ENCODE measurements at places on chromosomes 5 and 9. TPM values are rescaled to one million over a fixed set of nuclear protein-coding genes. Genes with fewer than 3 reads are reported as not detected.

The BHMT2 gene
- total RNA-seq: 0.11 TPM

The ECM2 gene
- not detected for total RNA-seq

The PCDHA5 gene
- total RNA-seq: 0.85 TPM

The SLC45A2 gene
- total RNA-seq: not detected

The DYNC2I2 gene
- total RNA-seq: 57.5 TPM

The STK32A gene
- 3.0 TPM for total RNA-seq

The BARHL1 gene
- not detected for total RNA-seq

The FAM163B gene
- 3.1 TPM for total RNA-seq

The ACTBL2 gene
- not detected for total RNA-seq

The TICAM2 gene
- total RNA-seq: 1.0 TPM

The SMIM3 gene
- 11.1 TPM for total RNA-seq

The TMOD1 gene
- total RNA-seq: 1.0 TPM

The CCL21 gene
- total RNA-seq: not detected

The APBB3 gene
- total RNA-seq: 25.2 TPM

The CAST gene
- total RNA-seq: 45.9 TPM

The AJM1 gene
- total RNA-seq: 1.6 TPM

The INSL6 gene
- total RNA-seq: not detected

- DNase-seq: peak; percentile 79
Measured at GRCh38 chr9:976258-976942, at the start of gene DMRT3. Gene DMRT3, plus strand, starts transcription at chr9:976655. Its CDS starts 347 bp downstream, at chr9:977002.

DNA sequence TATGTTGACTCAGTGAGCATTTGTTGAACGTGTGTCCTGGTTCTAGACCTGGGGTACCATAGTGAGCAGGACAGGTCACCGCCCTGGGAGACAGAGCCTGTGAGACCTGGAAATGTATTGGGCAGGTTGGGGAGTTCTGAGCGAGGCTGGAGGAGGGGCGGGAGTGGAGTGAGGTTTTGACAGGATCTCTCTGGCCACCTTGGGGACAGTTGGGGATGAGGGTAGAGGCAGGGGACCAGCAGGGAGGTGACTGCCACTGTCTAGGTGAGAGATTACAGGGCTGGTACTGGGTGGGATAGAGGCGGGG, 7.4 kb downstream of the WNK2 start:
- no peak for DNase-seq

DNA sequence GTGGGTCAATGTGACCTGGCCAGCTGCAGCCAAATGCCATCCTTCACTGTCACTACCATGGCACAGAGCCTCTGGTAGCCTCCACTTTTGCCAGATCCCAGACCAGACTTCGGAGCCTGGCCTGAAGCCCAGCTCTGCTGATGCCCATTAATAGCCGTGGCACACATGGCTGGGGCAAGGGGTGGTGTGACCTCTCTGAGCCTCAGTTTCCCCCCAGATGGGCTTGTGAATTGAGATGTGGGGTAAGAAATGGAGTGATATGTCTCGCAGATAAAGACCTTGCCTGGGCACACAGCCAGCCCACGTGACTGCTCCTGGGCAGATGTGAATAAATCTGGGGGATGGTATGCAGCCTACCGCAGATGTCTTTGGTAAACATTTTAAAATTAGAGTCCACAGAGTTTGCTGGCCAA, 13.9 kb downstream of the SUSD3 start:
- no peak for DNase-seq

- no peak for DNase-seq
Measured at GRCh38 chr9:132582786-132583583, 579 bp downstream of the BARHL1 start.

GRCh38 chr5:178732281-178732680, 1.8 kb upstream of the ZNF354A start:
- no peak for DNase-seq

DNA sequence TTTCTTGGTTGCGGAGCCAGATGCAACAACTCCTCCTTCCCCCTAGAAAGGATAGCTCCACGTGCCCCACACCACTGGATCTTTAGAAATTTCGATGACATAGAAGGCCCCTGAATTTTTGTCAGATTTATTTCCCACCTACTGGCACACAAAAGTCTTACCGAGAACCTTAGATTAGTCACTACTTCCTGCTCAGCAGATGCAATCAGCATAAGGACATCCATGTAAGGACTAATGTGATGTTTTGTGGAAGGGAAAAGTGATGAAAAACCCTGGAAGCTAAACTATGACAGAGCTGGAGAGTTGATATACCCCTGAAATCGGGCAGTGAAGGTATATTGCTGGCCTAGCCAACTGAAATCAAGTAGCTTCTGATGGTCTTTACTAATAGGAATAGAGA, 125.5 kb upstream of the NFIL3 start:
- no peak for DNase-seq

DNA sequence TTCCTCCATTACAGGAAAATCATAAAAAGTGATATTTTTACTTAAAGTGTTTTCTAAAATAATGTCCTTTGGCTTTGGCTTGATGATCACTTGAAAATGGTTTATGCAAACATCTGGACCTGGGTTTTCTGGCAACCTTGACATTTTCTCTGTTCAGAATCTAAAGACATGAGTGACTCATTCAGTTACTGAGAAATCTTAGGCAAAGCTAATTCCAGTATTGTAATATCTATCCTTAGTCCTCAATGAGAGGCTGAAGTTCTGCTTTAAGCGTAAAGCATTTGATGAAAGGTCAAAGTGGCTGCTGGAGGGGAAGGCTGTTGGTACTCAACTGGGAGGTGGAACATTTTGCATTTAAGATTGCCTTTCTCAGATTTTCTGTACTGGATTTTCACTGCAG, 2.3 kb downstream of the MAN2A1 start:
- no peak for DNase-seq

DNA sequence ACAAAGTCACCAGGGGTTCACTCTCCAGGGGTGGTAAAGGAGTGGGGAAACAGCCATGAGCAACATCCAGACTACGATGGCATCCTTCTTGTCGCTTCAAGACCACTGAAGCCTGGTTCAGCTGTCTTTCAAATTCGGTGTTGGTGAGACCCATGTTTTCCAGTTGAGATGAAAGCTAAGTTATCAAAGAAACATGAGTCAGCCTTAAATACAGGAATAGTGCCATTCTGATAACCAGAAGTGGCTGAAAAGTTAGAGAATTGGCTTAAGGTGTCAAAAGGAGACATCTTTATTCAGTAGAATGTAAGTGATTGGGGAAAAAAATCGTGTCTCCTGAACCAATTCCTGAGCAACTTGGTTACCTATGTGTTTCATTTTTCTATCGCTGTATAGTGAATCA, 7.0 kb upstream of the CARD19 start:
- no peak for DNase-seq

- no peak for DNase-seq
Measured at GRCh38 chr9:6928863-6929262, 171.1 kb downstream of the KDM4C start.

DNA sequence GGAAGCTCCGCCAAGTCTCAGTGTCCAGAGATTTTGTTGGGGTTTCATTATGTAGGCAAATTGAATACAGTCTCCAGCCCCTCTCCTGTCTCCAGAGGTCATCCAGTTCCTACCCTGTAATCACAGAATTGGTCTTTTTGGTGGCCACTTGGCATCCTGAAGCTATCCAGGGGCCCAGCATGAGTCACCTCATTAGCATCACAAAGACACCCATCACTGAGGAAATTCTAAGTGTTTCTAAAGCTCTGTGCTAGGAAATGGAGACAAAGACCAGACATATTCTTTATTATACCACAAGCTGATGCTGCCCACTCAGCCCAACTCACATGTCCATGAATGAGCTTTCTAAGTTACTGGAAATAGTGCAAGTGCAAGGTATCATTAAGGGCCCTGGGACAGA, 229.9 kb downstream of the DOCK8 start:
- no peak for DNase-seq

GRCh38 chr5:17743580-17744435, 109.5 kb downstream of the TAF11L14 start:
- no peak for DNase-seq

- DNase-seq: no peak
Measured at GRCh38 chr5:72151646-72152045, 44.4 kb downstream of the MAP1B start.

GRCh38 chr5:124677374-124678351, 68.8 kb downstream of the ZNF608 start:
- DNase-seq: no peak

DNA sequence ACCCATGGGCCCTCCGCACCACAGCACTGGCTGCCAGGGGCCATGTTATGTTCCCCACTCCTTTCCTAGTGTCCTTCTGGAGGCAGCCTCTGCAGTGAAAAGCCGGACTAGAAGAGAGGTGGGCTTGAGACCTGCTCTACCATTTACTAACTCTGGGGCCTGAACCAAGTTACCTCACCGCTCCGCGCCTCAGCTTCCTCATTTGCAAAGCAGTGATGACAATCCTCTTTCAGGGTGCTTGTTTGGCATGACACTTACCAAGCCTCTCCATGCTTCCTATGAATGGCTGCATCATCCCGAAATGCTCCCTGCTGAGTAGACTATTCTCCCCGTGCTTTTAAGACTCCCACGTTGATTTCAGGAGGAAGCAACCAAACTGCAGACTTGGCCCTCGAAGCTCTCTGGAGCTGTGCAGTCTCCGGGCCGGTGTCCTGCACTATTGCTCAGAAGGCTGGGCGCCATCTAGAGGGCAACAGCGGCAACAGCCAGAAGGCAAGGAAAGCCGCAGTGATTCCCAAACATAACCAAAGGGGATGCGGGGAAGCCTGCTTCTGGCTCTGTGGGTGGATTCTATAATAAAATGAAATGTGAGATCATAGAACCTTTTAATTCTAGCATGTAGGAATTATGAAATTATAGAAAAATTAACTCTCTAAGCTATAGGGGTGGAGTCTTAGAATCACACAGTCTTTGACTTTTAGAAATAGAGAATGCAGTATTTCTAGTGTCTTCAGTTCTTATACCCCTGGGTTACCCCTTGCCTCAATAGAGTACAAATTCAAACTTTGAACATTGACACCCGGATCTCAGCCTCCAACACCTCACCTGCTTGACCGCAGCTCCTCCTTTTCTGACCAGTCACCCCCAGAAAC, 599.8 kb upstream of the BRINP1 start:
- peak; percentile 88 for DNase-seq

- DNase-seq: no peak
Measured at GRCh38 chr5:86786955-86787354, 169.2 kb downstream of the COX7C start.

DNA sequence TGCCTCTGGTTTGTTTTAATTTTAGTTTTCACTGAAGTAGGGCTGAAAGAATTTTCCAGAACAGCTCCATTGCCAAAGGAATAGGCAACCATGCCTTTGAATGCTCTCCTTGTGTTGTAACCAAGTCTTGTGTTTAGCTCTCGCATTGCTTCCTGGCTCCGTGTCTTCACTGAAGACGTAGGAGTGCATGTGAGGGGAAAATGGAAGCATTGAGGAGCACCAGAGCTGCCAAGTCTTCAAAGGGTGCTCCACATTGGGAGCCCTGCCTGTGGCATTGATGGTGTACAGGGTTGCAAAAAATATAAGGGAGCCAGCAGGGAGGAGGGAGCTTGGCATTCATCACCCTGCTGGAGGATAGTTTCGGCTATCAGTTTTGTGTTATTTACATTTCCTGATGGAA, 86.6 kb downstream of the NTRK2 start:
- DNase-seq: no peak

GRCh38 chr9:96078897-96079490, 203.5 kb downstream of the ERCC6L2 start:
- no peak for DNase-seq

- DNase-seq: no peak
Measured at GRCh38 chr5:2191972-2192371, 309.2 kb upstream of the IRX4 start.

- DNase-seq: no peak
Measured at GRCh38 chr5:55600497-55601203, 65.9 kb upstream of the PLPP1 start.

- no peak for DNase-seq
Measured at GRCh38 chr9:81072758-81073157, 616.6 kb downstream of the TLE1 start.

DNA sequence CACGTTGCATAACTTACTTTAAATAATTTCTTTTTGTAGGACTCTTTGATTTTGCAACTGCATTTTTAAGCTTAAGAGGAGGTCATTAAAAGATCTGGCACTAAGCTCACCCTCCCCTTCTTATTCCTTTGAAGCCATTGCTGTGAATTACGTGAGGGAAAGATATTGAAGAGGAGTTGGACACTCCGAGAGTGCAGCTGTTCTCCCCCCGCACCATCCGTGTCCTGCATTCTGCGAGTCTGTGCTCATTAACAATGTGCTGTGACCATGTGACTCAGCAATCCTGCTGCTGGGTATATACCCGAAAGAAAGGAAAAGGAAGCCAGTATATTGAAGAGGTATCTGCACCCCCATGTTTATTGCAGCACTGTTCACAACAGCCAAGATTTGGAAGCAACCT, 40.0 kb downstream of the NXNL2 start:
- DNase-seq: no peak

GRCh38 chr9:137390553-137391410, 32.2 kb downstream of the EXD3 start:
- no peak for DNase-seq

DNA sequence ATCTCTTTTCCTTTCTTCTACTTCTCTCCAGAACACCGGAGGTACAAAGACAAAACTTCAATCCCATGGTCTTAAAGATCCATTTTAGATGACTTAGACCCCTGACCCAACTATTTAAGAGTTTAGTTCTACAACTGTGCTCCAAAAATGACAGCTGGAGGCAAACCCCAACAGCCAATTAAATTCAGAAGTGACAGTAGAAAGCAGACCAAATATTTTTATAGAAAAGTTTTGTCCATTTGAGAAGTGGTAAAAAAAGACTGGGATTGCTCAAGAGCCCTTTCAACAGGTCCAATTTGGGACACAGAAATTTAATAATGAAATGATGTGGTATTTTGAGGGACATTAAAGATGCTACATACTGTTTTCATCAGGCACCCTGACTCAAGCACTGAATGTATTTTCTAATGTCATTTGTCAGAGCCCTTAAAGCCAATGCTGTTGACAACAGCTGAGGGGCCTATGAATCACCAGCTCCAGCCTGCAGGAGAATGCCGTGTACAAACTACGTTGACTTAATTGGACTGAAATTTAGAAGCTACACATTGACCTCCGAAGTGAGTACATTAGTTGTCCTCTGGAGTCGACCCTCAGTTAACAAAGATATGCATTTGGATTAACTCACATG, 147.5 kb upstream of the PIK3R1 start:
- no peak for DNase-seq

- no peak for DNase-seq
Measured at GRCh38 chr5:176134529-176135223, 103.5 kb upstream of the SIMC1 start.

GRCh38 chr5:132234684-132235062, 7.0 kb upstream of the P4HA2 start:
- DNase-seq: no peak

- DNase-seq: no peak
Measured at GRCh38 chr5:16072616-16073015, 107.0 kb downstream of the MARCHF11 start.

GRCh38 chr9:3857673-3858072, 331.9 kb upstream of the RFX3 start:
- no peak for DNase-seq

DNA sequence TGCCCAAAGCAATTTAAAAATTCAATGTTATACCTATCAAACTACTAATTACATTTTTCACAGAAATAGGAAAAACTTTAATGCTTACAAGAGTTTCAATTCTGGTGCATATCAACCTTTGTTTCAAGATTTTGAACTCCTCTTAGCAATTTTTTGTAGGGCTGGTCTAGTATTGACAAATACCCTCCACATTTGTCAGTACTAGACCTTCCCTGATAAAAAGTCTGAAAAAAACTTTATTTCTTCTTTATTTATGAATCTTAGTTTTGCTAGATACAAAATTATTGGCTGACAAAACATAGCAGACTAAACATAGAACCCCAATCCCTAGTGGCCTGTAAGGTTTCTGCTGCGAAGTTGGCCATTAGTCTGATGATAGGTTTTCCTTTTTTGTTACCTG, 1804.9 kb downstream of the EFNA5 start:
- no peak for DNase-seq
